ENCODE measurements at places on chromosomes 11 and 22.
A peak's percentile ranks its signal among the peaks of the same experiment; 100 is the strongest.

DNA sequence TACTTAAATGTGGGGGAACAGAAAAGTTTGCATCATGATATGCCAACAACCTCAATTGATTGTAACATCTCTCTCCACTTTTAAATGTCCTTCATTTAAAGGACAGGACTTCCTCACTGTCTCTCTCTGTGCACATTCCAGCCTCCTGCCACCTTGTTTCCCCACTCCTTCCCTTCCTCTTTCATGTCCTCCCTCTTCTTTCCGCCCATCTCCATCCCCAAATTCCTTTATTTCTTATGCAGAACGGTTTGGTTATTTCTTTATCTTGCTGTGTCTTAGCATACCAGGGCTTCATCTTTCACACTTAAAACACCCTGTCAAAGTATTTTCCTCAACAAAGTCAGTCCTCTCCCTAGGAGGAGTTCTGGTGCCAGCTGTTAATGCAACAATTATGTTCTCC is 293.8 kb downstream of the NXPE2 start:
- no peak for DNase-seq

DNA sequence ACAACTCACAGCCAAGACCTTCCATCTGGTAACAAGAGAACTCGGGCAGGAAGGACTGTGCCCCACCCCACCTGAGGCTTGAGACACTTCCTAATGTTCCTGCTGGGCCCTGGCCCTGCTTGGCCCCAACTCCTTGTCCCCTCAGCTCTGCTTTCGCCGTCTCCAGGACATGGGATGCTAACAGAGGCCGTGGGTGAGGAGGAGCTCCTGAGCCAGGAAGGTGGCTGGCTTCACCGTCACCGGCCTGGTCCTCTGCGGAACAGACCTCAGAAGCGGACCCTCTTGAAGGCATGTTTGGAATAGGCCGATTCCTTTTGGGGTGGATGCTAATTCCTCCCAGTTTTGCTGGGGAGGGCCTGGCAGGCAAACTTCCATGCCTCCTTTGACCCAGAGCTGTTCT is 154.3 kb downstream of the CACNA1I start:
- no peak for DNase-seq

DNA sequence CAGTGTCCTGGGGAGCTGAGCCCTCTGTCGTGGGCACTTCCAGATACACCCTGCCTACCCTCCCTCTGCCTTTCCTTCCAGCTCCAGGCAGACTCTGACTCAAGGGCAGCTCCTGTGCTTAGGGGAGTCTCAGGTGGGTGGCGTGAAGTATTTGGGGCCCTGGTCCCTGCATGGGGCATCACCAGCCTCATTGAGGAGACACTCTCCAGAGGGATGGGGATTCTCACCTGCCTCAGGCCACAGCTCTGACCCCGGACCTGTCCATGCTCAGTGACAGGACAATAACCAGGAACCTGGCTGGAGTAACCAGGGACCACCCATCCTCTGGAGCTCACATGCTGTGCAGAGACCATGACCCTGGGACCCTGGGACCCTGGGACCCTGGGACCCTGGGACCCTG is 41.2 kb downstream of the GGTLC2 start:
- no peak for DNase-seq

- no peak for DNase-seq
These were observed 733 bp upstream of the GRAMD1B start for GRCh38 chr11:123429336-123429735.

DNA sequence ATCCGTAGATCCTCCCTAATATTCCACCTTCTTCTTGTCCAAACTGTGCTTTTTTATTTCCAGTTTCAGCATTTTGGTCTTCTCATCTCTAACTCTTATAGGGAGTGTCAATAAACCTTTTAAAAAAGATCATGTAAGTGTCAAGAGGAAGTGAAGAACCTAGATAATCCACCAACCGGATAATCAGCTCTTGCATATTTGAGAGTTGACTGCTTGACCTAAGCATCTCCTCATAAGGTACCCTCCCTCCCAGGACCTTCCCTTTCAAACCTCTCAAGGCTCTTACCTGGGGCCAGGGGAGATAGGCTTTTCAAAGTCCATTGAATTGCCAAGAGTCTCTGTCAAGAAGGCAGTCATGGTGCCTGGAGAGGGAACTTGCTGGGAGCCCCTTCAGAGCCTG is 691 bp upstream of the EHF start:
- no peak for DNase-seq

- no peak for DNase-seq
These were observed 31.8 kb downstream of the USP35 start for GRCh38 chr11:78220218-78221157.

GRCh38 chr11:118012083-118012669 is 26.0 kb downstream of the IL10RA start:
- peak; percentile 81 for DNase-seq

GRCh38 chr11:63951779-63952536 is 13.2 kb downstream of the NAA40 start:
- no peak for DNase-seq

DNA sequence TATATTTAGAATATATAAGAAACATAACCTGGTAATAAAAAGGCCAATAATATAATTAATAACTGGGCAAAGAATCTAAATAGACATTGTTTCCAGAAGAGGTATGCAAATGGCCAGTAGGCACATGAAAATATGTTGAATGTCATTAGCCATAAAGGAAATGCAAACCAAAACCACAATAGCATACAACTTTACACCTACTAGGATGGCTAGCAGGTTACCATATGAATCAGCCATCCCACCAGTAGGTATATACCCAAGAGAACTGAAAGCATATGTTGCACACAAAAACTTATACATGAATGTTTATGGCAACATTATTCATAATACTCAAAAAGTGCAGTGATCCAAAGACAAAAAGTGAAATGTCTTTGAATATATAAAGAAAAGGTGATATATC is 2.7 kb upstream of the OR2D2 start:
- no peak for DNase-seq

DNA sequence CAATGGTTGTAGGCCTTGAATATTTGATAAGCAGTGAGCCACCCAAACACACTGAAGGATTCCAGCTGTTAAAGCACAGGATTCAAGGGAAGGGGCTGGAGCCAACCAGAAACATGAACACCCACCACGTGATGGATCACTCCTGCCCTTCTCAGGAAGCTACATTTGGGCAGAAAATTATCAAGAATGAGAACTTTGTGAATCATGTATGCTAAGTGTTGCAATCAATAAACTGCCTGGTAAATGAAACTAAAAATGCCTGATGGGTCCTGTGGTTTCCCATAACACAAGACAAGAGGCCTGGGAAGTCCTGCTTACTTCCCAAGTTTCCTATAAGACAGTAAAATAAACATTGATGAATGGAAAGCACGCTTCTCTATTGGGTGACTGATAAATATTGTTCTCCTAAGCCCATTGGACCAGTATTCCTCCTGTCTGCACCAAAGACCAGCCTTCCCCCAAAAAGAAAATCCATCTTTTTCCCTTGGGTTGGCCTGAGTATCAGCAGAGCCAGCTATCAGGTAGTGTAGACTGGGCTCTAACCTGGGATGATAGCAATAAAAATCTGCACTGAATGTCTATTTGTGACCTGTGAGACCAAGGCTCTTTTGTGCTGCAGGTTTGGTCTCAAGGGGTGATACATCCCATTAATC is 98.4 kb downstream of the CCDC83 start:
- DNase-seq = no peak

DNA sequence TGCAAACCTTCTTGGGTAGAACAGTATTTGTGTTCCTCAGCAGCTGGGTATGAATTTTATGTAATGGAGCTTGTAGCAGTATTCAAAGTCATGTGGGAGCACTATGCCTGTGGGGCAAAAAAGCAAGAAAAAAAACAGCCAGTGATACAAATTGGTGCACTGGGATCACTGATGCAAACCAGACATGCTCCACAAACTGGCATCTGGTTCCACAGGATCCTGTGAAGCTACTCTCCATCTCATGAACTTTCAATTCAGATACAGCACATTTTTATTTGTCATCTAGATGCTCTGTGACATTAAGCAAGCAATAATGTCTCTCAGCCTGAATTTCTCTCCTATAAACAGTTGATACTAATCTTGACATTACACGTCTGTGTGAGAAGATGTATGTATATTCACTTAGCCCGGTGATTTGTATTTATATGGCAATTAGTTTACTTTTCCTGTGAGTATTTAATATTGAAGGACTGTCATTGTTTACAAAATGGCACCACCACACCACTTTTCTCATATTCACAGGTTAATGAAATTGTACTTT is 208.5 kb upstream of the GRIA4 start:
- no peak for DNase-seq

DNA sequence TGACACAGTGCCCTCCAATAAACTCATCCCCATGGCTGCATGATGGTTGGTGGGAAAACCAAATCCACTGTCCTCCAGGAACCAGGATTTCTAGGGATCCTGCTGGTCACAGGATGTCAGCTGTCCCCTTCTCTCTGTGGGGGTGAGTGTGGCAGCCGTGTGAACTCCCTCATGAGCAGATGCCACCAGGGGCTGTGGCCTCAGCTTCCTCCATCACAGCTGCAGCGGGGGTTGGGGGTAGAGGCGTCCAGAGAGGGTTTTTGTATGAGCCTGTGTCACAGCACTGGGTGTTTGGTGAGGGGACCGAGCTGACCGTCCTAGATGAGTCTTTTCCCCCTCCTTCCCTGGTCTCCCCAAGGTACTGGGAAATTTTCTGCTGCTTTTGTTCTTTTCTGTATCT is 26.4 kb downstream of the IGLL5 start:
- DNase-seq = no peak

All from KG1 (cell line).